ENCODE measurements at places on chromosomes 2 and 18.

- no peak for DNase-seq
Observed at GRCh38 chr2:47512581-47513083, 109.7 kb downstream of the MSH2 start.

DNA sequence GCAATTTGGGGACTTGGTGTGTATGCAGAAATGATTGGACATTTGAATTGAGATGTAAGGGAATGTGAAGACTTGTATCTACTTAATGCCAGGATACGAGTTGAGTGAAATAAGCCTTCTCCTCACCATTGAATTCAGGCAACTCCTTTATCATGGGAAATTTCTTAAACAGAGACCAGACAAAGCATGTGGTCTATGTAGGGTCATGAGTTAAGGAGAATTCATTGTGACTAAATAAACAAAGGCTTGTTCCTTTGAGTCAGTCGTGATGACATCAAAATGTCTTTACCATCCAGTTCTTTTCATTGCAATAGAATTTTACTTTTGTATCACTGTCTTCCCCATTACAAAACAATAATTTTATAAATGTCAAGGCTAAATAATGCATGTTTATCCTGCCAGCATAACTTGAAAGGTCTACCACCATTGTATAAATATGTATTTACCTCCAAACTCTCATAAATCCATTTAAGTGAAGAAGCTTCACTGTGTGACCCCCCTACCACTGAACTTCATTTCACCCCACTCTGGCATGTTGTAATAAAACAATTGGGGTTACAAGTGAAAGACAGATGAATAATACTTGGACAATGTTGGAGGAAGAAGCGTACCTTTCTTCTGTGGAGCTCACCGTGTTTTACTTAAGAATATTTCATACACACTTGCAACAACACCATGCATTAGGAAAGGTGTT lies 149.4 kb downstream of the EPHA4 start:
- no peak for DNase-seq

GRCh38 chr2:221077251-221077650 lies 494.9 kb downstream of the EPHA4 start:
- no peak for DNase-seq

- no peak for DNase-seq
Observed at GRCh38 chr2:156541229-156541628, 105.0 kb downstream of the GPD2 start.

GRCh38 chr2:9765611-9766531 lies 77.4 kb upstream of the TAF1B start:
- DNase-seq, result no peak

GRCh38 chr2:164593541-164593940 lies 27.7 kb downstream of the GRB14 start:
- no peak for DNase-seq

DNA sequence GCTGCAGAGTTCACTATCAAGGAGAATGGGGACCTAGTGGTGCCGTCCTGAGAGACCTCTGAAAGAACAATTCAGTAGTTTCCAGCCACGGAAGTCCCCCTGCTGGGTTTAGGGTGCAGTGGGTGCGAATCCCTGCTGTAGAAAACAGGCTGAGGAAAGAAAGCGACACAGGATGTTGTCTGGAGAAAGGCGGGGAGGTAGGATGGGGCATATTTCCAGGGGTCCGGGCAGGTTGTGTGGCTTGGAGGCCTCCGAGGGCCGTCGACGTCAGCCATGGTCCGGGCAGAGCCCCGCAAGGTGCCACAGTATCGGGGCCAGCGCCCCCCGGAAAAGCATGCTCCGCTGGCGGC lies 807 bp upstream of the CREB1 start:
- peak; percentile 75 for DNase-seq

DNA sequence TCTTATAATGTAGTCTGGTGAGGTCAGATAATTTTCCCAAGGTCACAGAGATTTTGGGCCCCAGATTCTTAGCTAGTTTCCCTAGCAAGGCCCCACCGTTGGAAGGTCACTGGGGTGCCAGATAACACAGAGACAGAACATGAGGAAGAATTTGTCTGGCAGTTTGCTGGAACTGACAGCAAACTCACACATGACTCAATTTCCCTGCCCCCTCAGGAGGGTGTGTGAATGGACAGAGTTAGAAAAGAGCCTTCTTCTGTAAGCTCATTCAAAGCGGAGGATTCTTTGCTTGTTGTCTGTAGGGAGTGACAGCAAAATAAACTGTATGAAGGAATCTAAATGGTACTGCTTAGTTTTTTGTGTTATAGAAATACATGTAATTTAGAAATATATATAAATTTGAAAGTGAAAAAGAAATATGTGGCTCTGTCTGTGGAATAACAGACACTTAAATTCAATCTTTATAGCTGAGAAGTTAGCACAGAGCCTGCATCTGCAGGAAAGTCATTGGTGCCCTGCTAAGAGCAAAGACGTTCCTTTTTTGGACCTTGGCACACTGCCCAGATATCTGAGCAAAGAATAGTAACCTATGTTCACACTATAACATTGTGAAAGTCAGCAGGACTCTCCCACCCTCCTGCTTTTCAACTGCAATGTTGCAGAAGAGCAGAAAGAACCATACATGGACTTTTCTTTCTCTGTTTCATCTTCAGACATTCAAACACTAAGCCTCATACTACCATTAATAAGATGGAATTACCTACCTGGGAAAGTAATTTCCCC lies 2.1 kb downstream of the MDH1 start:
- DNase-seq, result no peak

DNA sequence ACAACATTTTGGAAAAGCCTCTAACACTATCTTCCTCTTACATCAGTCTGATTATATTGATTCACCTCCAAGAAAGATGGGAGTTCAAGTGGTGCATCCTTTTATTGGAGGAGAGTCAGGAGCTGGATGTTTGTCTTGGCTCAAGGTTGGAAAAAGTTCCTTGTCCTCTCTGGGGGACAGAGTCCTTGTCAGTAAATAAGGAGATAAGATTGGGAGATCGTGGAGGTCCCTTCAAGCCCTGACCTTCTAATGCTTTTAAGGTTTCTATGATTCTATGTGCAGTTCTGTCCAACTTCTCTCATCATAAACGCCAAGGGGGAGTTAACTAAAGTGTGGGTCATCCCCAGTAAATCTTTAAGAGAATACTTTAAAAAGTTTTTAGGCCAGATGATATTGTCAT lies 60.9 kb upstream of the CCBE1 start:
- no peak for DNase-seq

GRCh38 chr2:68258851-68259250 lies 6.5 kb upstream of the PPP3R1 start:
- DNase-seq, result no peak

GRCh38 chr18:31658670-31659575 lies 25.5 kb downstream of the B4GALT6 start:
- no peak for DNase-seq

- DNase-seq, result no peak
Observed at GRCh38 chr2:182047544-182047943, 61.9 kb downstream of the PPP1R1C start.

DNA sequence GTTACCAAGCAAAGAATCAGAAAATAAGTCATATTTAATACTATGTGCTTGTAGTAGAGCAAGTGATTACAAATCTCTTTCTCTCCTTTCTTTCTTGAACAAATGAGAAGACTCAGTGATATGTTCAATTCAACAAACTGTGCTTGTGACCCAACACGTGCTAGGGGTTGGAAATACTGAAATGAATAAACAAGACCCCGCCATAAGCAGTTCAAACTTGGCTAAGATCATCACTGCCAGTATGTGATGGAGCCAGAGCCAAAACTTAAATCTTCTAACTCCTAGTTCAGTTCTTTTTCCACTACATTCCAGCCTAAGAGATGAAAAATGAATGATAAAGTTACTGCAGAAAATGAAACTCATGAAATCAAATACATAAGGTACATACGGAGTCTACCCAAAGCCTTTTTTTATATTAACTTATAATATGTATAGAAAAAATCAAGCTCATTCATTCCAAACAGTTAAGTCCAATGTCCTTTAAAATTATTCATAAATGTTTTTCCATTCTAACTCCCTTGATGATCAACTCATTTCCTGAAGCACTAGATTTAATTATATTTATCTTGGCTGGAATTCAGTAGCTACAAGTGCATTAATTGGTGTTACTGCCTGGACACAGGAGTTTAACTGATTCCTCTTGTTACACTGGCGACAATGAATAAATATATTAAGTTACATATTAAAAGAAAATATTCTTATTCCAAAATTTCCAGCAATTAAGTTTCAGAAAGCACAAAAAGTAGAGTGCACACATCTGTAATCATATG lies 36.0 kb downstream of the GALNT3 start:
- DNase-seq, result no peak

- no peak for DNase-seq
Observed at GRCh38 chr2:240411261-240412160, 24.0 kb upstream of the GPC1 start.

DNA sequence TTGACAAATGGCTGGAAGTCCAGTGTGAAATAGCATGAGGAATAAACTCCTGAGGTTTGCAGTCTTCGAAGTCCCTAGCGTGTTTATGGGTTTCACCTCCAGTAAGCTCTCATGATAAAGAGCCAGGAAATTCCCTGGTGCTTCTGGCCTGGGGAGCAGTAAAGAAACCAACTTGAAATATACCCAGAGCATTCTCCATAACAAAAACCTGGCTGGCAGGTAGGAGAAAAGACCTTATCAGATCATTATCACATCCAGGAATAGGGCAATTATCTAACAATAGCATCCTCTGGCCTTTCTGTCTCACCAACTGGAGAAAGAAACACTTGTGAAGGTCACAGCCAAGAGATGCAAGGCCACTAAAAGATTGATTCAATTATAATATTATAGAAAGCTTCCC lies 513.6 kb upstream of the LRRTM4 start:
- DNase-seq, result no peak

DNA sequence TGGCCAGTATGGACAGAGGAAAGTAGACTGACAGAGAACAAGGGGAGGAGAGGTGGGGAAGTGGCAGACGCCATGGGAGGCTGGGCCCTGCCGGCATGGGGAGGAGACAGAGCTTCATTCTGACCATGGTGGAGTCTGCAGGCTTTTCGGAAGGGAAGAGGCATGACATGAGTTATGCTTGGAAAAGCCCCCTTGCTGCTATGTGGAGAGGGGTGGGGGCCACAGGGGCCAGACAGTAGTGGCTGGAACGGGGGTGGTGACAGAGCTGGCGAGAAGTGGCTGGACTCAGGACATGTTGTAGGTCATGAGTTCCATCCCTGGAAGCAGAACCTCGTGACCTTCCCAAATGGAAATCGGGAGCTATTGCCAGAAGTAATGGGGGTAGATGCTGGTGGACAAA lies 66.7 kb upstream of the DAPL1 start:
- DNase-seq, result no peak

DNA sequence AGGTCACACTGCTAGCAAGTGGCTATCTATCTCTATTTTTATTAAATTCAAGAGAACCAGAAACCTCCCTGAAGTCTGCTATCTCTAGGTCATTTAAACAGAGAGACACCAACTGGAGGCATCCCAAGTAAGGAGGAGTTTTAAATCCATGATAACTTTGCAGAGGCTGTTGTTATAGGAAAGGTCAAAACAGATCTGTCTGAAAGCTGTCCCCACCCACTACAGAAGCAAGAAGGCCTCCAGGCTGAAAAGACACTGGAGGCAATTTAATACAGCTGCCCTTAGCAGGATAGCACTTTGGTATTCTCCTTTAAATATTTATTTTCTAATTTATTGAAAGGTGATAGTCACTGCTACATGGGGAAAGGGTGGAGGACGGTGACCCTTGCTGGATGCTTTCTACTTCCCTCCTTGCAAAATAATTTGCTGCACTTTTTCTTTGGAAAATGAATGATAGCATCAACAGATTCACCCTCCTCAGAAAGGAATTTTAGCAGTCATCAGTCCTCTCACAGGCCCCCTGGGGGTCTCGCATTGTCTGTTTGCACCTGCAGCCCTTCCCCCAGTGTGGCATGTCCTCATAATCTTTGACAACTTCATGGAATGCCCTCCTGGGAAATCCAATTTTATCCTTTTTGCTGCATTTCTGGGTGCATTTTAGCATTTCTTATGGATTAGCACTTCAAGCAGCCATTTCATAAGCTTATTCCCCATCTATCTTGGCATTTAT lies 429.5 kb upstream of the TNP1 start:
- DNase-seq, result no peak

DNA sequence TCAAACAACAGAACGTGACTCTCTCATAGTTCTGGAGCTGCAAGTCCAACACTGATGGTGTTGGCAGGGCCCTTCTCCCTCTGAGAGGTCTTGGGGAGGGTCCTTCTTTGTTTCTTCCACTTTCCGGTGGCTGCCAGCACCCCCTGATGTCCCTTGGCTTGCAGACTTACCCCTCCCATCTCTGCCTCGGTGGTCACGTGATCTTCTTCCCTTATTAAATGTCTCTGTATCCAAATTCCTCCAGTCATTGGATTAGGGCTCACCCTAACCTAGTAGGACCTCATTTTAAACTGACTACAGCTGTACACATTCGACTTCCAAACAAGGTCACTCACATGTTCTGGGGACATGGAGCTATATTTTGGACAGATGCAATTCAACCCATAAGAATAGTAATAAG lies 780.6 kb upstream of the SALL3 start:
- no peak for DNase-seq

- DNase-seq, result peak; percentile 15
Observed at GRCh38 chr2:99338029-99338585, 918 bp downstream of the EIF5B start.

DNA sequence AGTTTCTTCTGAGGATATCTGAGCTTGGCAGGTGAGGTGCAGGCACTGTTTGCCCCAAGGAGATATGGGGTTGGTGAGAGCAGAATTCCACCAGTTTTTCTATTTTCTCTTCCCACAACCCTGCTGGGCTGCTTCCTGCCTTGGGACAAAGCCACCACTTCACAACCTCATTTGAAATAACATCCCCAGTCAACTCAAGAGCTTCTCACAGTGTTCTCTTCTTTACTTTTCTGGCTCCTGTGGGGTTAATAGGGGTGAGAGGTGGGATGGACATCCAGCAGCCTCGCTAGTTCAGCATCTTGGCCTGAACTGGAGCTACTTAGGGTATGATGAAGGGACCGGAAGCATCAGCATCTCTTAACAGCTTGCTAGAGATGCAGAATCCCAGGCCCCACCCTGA lies 106.3 kb downstream of the SLC4A3 start:
- DNase-seq, result no peak

DNA sequence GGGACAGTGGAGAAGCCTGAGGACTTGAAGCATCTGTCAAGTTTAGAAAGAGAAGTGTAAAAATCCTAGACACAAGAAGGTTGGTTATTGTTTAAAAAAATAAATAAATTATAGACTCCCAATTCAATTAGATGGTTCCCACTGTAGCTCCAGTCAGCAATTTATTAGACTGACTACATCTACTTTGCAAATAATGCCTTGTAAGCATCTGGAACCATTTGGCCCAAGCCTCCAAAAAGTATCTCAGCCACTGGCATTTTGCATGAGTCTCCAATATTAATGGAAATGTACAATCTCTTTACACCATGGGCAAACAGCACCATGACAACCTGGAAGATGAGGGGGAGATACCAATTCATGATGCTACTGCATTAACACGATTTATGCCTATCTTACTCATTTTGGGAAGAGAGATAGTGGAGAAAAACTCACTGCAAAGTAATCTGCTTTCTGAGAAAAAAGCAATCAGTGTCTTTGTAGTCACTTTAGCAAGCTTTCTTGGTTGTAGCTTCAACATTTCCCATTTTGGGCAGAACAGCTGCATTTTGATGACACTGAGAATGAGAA lies 2.8 kb downstream of the NYAP2 start:
- no peak for DNase-seq

- peak; percentile 3 for DNase-seq
Observed at GRCh38 chr2:206084439-206084869, 1.5 kb downstream of the INO80D start.

GRCh38 chr2:3198119-3198518 lies 179.5 kb downstream of the EIPR1 start:
- peak; percentile 12 for DNase-seq

- DNase-seq, result no peak
Observed at GRCh38 chr2:174473796-174474195, 13.0 kb downstream of the GPR155 start.

Data from central memory CD4-positive, alpha-beta T cell (primary cell).